Fibroblast of pulmonary artery (primary cell): ENCODE measurements at places on chromosomes 7 and 10.
A peak's percentile ranks its signal among the peaks of the same experiment; 100 is the strongest.

DNA sequence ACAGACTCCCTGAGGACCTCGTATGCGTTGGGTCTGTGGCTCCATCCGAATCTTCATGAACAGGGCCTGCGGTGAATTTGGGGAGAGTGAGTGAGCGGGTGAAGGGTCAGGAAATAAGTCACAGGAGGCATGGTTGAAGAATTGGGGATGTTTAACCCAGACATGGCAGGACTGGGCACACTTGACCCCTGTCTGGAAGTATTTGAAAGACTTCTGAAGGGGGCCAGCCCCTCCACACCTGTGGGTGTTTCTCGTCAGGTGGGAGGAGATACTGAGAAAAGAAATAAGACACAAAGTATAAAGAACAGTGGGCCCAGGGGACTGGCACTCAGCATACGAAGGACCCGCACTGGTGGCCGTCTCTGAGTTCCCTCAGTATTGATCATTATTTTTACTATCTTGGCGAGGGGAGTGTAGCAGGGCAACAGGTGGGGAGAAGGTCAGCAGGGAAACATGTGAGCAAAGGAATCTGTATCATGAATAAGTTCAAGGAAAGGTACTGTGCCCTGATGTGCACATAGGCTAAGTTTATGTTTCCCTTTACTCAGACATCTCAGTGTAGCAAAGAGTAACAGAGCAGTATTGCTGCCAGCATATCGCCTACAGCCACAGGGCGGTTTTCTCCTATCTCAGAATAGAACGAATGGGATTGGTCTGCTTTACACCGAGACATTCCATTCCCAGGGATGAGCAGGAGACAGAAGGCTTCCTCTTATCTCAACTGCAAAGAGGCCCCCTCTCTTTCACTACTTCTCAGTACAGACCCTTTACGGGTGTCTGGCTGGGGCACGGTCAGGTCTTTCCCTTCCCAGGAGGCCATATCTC, 38.2 kb upstream of the PFKFB3 start:
- DNase-seq = peak; percentile 25

GRCh38 chr7:73520673-73521635, 1.1 kb downstream of the BAZ1B start:
- peak; percentile 41 for DNase-seq

DNA sequence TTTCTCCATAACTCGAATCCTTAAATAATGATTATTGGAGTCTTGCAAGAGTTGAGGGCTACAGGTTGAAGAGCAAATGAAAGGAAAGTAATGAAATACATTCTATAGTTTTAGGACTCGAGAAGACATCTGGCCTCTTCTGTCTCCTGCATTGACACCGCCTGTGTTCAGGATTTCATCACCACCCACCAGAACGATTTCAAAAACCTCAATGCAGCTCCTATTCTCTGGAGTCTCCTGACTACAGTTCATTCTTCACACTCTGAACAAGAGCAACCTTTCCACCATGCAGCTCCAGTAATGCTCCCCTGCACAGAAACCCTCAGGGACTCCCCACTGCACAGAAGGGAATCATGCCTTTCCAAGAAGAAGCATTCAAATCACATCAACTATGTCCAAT, 5.5 kb downstream of the IL15RA start:
- peak; percentile 19 for DNase-seq

GRCh38 chr10:86600296-86600695, 54.1 kb upstream of the OPN4 start:
- DNase-seq = no peak

DNA sequence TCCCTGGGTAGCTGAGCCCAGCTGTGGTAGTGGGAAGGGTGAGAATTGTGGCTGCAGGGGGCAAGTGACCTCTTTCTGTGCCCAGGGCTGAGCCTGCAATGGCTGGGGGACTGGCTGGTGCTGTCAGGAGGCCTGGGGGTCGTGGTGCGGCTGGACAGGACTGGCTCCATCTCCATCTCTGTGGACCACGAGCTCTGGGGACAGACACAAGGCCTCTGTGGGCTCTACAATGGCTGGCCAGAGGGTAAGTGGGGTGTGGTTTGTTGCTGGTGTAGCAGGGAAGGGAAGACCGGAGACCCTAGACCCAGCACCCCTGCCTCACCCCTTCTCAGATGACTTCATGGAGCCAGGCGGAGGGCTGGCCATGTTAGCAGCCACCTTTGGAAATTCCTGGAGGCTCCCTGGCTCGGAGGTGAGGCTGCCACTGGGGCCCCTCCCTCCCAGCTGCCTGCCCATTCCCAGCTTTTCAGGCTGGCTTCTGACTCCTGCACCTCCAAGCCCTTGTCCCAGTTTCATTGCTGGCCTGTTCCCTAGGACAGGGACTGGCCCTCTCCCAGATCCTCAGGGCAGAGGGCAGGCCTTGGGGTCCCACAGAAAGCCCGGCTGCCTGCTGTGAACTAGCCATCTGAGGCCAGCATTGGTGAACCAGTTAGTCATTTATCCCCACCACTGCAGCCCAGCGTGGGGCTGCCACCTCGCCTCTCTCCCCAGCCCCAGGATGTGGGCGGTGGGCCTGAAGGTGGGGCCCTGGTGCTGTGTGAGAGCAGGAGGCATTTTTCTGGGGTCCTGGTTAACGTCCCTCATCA, 5.5 kb upstream of the ZNF467 start:
- no peak for DNase-seq

DNA sequence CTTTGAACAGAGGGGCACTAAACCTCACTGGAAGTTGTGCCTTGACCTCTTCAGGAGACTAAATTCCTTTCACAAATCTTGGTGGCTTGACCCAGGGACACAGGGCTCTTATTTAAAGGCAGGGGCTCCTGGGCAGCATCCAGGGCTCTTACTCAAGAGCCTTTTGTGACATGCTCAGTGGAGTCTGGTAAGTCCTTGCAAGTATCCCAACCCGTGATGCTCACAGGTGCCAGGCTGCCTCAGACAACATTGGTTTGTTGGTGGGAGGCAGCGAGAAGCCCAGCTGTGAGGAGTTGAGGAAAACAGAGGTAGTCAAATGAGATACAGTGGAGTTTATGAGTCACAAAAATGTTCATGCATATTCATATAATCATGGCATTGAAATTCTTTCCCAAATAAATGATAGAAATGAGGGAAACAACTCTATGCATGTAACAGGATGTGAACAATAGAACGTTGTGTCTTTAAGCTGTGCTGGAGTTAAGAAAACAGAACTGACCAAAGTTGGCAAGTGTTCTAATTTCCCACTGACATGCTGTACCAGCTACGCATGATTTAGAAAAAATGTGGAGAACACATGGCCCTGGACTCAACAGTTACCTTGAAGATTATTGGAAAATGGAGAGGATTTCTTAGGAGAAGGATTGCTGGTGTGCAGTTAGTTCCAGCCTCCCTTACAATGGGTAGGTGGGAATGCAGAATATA, 654.5 kb upstream of the COBL start:
- DNase-seq = no peak

DNA sequence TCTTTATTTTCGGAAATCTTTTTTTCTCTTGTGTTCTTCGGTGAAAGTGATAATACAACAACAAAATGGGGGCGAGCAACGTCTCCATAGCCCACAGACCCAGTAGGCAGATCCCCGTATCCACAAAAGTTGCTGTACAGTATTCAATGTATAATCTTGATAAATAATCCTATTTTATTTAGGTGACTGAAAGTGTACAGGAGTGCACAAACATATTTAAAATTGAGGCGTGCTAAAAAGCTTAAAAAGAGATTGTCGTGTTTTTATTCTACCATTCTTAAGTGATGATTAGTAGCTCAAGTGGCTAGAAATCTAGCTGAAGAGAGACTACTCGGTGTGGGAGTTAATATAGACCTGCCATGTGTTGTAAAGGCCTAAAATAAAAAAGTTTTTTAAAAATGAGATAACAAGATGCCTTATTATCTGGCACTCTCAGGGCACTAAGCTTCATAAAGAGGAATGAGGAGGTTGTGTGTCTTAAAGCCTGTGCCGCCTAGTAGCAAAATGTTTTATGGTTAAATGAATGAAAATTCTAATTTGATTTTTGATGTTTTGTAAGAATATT, 1.6 kb downstream of the CAPZA2 start:
- DNase-seq = no peak

- DNase-seq = no peak
Observed at GRCh38 chr7:5553298-5553877, 129.8 kb upstream of the TNRC18 start.

- DNase-seq = no peak
Observed at GRCh38 chr10:8416192-8416701, 361.8 kb downstream of the GATA3 start.

GRCh38 chr10:15695852-15696251, 23.9 kb downstream of the ITGA8 start:
- DNase-seq = no peak

DNA sequence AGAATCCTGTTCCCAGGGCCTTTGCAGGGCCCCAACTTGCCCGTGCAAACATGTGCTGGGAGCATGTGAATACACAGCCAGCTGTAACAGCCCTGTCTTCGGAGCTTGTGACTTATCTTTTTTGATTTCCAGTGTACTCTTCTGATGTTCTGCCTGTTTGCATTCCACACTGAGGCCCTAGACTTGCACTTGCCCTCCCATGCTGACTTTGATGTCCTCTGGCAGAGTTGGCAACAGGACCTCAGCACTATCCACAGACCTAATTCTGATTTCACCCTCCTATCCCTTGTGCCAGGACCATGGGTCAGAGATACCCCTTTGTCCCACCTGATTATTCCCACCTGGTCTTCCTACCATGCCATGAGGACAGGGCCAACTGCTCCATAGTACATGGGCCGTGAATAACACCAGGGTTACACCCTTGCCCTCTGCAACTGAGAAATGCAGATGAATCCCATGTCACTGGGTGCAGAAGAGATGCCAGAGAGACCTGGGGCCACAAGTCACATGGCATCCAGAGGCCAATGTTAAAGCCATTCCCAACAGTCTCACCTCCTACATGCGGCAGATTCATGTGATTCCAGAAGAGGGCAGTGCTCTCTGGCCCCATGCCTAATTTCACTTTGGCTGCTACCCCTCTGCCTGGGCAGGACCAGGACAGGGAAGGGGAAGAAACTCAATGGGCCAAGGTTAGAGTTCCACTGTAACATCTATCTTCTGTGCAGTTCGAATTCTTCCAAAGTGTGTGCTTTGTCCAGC, 43.0 kb downstream of the SCRN1 start:
- DNase-seq = peak; percentile 54

GRCh38 chr10:26481914-26482550, 43.9 kb downstream of the APBB1IP start:
- DNase-seq = no peak

DNA sequence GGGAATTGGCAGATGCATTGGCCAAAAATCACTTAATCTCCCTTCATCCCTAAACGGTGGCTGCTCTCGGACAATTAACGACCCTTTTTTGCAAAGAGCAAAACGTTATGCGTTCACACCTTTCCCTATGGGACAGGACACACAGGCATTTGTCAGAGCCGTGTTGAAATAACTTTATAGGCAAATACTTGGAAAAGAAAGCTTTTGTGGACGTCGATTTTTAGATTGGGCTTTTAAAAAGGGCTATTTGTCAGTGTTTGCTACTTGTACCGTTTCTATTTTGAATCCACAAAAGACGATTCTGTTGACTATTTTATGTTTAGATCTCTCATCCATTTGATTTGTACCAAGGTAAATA, 245.6 kb downstream of the SLC25A13 start:
- no peak for DNase-seq
